ENCODE measurements at places on chromosomes 2 and 18. TPM values are rescaled to one million over a fixed set of nuclear protein-coding genes. Genes with fewer than 3 reads are reported as not detected.

CYP27A1 gene
- 5.8 TPM for total RNA-seq

VIT gene
- 0.09 TPM for total RNA-seq

TCF23 gene
- not detected for total RNA-seq

UCN gene
- total RNA-seq = 0.09 TPM

CAVIN2 gene
- total RNA-seq = 128 TPM

RAB6C gene
- not detected for total RNA-seq

UGT1A5 gene
- total RNA-seq = not detected

CNDP1 gene
- total RNA-seq = not detected

KIAA2012 gene
- total RNA-seq = not detected

SULT1C4 gene
- 9.3 TPM for total RNA-seq

COLEC12 gene
- total RNA-seq = 0.94 TPM

SCRN3 gene
- 18.8 TPM for total RNA-seq

KIF3C gene
- 17.9 TPM for total RNA-seq

AMER3 gene
- not detected for total RNA-seq

MOB4 gene
- 27.3 TPM for total RNA-seq

TGFBRAP1 gene
- 23.8 TPM for total RNA-seq

PROKR1 gene
- not detected for total RNA-seq

ZNF521 gene
- total RNA-seq = 78.2 TPM
